Stimulated activated CD8-positive, alpha-beta memory T cell treated with anti-CD3 and anti-CD28 coated beads, Interleukin-2, amount 100 ng/mL, for 1 hour (primary cell): ENCODE measurements at places on chromosomes 5 and 9.

- DNase-seq = no peak
Measured at GRCh38 chr5:77397686-77398292, 94.3 kb downstream of the WDR41 start.

DNA sequence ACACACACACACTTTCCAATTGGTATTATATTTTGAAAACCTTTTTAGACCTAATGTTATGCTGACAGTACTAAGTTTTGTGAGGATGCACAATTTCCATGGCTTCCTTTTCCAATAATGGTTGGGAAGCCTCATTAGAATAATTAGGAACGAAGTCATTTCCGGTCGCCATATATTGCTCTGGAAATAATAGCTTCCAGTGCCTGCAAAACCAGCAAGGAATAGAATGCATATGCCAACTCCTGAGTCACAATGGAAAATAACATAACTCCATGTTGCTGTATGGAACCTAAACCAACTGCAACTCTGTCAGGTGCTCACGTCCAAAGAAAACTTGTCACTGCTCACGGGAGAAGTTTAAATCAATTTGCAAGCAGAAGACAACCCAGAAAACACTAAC lies 222.0 kb downstream of the EBF1 start:
- no peak for DNase-seq

GRCh38 chr5:2200261-2200950 lies 317.7 kb upstream of the IRX4 start:
- no peak for DNase-seq

DNA sequence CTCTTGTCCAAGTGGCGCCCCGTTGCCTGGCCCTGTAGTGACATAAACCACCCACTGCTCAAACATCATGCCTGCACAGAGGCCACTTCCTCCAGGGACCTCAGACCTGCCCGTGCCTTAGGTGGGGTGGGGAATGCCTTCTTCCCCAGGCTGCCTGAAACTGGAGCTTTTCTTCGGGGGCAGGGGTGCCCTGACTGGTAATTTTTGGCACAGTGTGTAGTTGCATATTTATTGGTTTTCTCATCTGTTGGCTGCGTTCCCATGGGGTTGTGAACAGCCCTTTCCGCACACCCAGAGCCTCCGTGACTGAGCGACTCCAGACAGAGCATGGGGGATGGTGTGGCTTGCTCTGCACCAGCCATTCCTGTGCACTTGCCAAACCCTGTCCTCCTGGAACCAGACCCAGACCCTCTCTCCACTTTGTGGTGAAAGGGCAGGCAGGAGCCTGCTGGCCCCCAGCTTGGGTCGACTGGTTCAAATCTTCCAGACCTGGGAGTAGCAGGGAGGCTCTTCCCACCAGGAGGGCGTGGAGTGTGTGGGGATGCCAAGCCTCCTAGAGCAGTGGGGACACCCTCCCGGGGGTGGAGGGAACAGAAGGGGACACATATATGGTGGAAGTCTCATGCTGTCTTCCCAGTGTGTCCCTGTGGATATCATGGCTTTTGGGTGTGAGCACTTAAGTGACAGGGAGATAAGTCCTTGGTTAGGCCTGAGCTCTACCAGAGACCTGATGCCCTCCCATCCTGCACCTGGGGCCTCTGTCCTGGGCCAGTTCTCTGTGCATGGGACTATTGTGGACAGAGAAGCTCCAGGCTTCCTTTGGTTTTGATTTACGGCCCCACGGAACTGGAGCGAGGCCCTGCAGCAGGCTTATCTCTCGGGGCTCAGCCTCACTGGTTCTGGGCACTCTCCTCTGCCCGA lies 39.6 kb downstream of the WNK2 start:
- no peak for DNase-seq

DNA sequence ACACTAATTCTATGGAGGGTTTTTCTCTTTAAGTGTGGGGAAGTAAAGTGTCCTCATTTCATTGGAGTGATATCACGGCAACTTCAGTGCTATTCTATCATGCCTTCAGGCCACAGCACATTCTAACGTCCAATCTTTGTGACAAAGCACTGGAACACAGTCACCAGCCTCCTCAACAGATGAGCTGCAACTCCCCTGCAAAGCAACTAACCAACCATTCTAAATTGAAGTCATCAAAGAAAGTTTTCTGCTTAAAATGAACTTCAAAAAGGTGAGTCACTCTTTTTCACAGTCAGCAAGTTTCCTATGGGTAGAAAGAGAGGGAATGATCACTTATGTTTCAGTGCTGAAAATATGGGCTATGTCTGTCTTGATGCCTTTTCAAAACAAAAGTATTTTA lies 190.8 kb downstream of the ELAVL2 start:
- no peak for DNase-seq

GRCh38 chr9:129225815-129226214 lies 47.8 kb upstream of the IER5L start:
- DNase-seq = no peak

DNA sequence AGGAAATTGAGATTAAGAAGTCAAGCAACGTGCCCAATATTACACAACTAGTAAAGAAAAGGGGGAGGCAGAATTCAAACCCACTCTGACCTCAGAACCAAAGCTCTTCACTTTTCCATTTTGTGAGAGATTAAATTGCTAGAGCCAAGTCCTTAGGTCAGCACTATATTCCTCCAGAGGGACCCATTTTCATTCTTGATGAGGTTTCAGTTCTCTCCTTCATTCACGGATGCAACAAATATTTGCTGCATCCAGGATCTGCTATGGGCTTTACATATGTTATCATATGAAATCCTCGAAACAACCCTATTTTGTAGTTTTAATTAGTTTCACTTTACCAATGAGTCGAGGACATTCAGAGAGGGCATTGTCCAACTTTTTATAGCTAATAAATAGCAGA lies 239.2 kb downstream of the EFNA5 start:
- DNase-seq = no peak

GRCh38 chr9:137336735-137337134 lies 34.7 kb upstream of the NRARP start:
- DNase-seq = no peak

DNA sequence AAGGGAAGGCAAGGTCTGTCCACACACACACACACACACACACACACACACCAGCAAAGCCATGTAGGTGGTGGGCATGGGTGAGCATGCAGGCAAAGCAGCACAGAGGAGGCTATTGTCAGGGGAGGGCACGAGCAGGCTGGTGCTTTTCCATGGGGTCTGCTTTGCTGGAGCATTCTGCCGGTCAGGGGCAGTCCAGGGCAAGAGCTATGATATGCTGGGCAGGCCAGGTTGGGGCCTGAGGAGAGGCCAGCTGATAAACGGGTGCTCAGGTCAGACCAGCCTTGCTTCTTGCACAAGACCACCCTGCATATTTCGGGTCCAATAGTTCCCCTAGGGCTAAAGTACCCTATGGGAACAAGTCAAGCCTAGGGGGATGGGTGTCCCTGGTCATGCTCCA lies 253.9 kb upstream of the DMAC1 start:
- DNase-seq = no peak

- DNase-seq = no peak
Measured at GRCh38 chr5:174606646-174607045, 117.7 kb upstream of the MSX2 start.

DNA sequence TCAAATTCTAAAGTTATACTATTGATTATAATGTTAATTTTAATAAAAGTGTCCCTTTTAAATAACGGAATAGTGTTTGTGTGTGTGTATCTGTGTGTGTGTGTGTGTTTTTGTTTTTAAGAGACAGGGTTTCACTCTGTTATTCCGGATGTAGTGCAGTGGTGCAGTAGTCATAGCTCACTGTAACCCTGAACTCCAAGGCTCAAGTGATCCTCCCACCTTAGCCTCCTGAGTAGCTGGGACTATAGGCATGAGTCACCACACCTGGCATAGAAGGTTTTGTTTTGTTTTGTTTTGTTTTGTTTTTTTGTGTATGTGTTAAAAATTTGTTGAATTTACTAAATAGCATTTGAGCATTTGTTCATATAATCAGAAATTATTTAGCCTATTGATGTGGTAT lies 64.6 kb downstream of the YTHDC2 start:
- DNase-seq = no peak

GRCh38 chr5:10192309-10192708 lies 57.4 kb downstream of the ATPSCKMT start:
- no peak for DNase-seq

DNA sequence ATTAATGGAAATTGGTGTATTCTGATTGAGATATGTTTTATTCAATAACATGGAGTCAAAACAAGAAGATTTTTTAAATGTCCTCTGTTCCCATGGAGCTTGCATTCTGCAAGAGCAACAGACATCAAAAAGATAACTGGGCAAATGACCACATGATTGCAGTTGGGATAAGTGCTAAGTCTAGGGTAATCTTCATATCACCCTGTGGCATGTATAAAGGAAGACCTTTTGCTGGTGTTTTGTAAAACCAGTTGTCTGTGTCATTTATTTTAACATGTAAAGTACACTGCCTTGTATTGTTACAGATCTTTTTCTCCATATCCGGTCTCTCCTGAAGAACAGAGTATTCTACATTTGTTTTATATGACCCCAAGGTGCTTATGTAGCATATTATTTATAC lies 44.0 kb downstream of the PTCD2 start:
- no peak for DNase-seq

- DNase-seq = no peak
Measured at GRCh38 chr5:110275878-110276277, 450.6 kb downstream of the TMEM232 start.
